ENCODE measurements at places on chromosomes 4 and X. TPM values are rescaled to one million over a fixed set of nuclear protein-coding genes. Genes with fewer than 3 reads are reported as not detected.

- no peaks in the 10 kb centered on the region for H3K4me1 ChIP-seq
- no peaks in the 10 kb centered on the region for H3K36me3 ChIP-seq
- DNase-seq: no peak
- no peak overlapping the region for H3K27ac ChIP-seq
- peaks cover 2% of the 10 kb centered on the region for H3K27me3 ChIP-seq
- no peak overlapping the region for H3K4me3 ChIP-seq
These were observed 82.2 kb downstream of the TENM3 start for GRCh38 chr4:182325397-182325796.

DNA sequence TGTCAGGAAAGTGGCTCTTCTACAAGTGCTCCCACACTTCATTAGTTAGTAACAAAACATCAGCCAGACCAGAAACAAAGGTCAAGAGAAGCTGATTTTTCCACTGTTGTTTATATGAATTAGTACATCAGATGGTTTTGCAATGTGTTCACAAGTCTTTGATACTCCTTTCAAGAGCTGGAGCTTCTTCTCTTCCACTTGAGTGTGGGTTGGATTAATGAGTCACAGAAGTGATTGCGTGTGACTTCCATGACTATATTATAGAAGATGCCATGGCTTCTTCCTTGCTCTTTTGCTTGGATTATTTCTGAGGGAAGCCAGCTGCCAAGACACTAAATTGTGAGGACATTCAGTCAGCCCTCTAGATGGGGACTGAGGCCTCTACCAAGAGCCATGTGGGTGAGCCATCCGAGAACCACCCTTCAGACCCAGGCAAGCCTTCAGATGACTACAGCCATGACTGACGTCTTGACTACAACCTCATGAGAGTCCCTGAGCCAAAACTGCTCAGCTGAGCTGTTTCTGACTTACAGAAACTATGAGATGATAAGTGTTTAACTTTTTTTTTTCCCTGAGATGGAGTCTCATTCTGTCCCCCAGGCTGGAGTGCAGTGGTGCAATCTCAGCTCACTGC, 18.1 kb downstream of the SOWAHB start:
- no peaks in the 10 kb centered on the region for H3K4me1 ChIP-seq
- H3K36me3 ChIP-seq: no peaks in the 10 kb centered on the region
- peaks cover 7% of the 10 kb centered on the region for H3K27me3 ChIP-seq
- no peak for DNase-seq
- no peak overlapping the region for H3K27ac ChIP-seq

The TRIM61 gene
- 1.2 TPM for total RNA-seq

DNA sequence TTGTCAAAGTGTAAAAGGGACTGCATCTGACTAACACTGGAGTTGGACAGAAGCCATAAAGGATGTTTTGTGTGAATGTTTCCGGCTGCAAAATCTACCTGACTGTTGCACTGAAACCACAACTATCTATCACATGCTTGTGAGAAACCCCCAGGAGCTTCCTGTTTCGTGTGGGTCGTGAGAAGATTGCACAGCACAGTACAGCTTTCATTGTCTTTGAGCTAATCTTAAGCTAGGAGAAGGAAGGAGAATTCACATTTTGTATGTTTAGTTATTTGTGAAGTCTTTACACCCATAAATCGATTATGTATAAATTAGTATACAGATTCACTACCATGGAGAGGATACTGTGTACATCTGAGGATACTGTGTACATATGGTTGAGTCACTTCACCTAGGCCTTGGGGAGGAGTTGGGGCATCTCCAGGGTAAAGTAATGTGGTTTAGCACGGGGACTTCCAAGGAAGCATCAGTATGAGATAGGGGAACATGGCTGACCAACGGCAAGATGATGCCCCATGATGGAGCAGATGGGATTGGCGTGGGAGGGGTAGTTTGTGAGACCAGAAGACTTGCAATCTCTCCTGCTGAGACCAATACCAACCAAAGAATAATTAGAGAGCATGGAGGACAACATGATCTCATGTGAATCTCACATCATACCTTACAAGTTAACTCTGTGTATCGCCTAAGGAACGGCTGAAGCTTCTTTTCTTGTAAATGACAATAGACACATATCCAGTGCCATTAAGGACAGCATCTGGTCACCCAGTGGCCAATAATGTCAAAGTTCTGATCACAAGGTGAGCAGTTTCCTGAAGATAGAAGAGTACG, 43.1 kb upstream of the FAM9C start:
- peak overlapping the region; percentile 100 for H3K27ac ChIP-seq
- peaks cover 95% of the 10 kb centered on the region for H3K4me1 ChIP-seq
- no peaks in the 10 kb centered on the region for H3K36me3 ChIP-seq
- H3K27me3 ChIP-seq: peaks cover 16% of the 10 kb centered on the region

The TRAM1L1 gene
- total RNA-seq: 0.19 TPM

DNA sequence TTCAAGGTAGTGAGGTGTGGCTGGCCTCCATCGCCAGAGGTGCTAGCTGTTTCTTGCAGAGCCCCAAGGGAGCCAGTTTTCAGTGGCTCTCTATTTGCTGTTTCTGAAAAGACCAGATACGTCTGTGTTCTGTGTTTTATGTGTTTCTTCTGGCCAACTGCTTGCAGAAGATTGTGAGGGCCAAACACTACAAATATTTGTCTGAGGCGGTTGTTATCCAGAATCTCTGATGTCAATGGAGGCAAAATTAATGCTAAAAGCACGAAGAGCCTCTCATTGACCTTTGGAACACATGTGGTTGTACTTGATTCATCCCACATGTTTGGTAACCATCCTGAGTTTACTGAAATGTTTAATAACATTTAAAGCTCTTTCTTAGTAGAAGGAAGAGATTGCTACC, 113.9 kb downstream of the CT47B1 start:
- no peak for DNase-seq
- no peak overlapping the region for H3K4me3 ChIP-seq
- H3K36me3 ChIP-seq: no peaks in the 10 kb centered on the region
- H3K27ac ChIP-seq: no peak overlapping the region
- no peaks in the 10 kb centered on the region for H3K4me1 ChIP-seq
- peaks cover 14% of the 10 kb centered on the region for H3K27me3 ChIP-seq

DNA sequence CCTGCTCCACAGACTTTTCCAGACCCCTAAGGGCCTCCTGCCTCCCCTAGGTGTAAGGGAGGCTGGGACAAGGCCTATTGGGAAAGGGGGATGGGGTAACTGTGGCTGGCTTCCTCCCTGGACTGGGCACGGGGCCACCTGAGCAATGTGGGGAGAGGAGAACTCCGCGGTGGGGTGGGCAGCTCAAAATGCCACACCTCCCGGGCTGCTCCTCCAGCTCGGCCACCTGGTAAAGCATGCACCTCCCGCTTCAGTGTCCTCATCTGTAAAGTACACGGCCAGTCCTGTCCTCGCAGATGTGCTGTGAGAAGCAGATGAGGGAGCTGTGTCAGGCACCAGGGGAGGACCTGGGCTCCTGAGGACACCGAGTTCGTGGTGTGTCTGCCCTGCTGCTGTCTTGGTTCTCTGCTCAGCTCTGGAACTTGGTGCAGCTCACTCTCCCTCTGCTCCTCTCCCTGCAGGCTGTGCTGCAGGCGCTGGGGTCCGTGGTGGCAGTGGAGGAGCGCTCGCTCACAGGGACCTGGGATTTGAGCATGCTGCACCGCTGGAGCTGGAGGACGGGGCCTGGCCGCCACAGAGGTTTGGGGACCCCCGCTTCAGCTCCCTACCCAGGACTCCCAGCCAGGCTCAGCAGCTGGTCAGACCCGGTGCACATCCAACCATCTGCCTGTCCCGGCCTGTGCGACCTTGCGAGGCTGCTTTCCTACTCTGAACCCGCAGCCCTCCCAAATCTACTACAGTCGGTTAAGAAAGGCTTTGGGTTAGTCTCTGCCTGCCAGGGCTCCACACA, 20.8 kb upstream of the MRFAP1 start:
- no peaks in the 10 kb centered on the region for H3K27me3 ChIP-seq
- no peaks in the 10 kb centered on the region for H3K4me1 ChIP-seq
- H3K4me3 ChIP-seq: no peak overlapping the region
- H3K36me3 ChIP-seq: peaks cover 12% of the 10 kb centered on the region
- no peak overlapping the region for H3K27ac ChIP-seq

- H3K4me3 ChIP-seq: no peak overlapping the region
- no peak overlapping the region for H3K27ac ChIP-seq
- peaks cover 7% of the 10 kb centered on the region for H3K27me3 ChIP-seq
- no peak for DNase-seq
- H3K36me3 ChIP-seq: no peaks in the 10 kb centered on the region
These were observed 204.4 kb downstream of the ZNF330 start for GRCh38 chr4:141425124-141425523.

The RHOXF2B gene
- not detected for total RNA-seq

The WDR17 gene
- total RNA-seq: 0.63 TPM

The SHROOM4 gene
- not detected for total RNA-seq

- no peak overlapping the region for H3K4me3 ChIP-seq
- H3K36me3 ChIP-seq: no peaks in the 10 kb centered on the region
- no peak overlapping the region for H3K27ac ChIP-seq
These were observed 55.6 kb upstream of the CCSER1 start for GRCh38 chr4:90071289-90072235.

DNA sequence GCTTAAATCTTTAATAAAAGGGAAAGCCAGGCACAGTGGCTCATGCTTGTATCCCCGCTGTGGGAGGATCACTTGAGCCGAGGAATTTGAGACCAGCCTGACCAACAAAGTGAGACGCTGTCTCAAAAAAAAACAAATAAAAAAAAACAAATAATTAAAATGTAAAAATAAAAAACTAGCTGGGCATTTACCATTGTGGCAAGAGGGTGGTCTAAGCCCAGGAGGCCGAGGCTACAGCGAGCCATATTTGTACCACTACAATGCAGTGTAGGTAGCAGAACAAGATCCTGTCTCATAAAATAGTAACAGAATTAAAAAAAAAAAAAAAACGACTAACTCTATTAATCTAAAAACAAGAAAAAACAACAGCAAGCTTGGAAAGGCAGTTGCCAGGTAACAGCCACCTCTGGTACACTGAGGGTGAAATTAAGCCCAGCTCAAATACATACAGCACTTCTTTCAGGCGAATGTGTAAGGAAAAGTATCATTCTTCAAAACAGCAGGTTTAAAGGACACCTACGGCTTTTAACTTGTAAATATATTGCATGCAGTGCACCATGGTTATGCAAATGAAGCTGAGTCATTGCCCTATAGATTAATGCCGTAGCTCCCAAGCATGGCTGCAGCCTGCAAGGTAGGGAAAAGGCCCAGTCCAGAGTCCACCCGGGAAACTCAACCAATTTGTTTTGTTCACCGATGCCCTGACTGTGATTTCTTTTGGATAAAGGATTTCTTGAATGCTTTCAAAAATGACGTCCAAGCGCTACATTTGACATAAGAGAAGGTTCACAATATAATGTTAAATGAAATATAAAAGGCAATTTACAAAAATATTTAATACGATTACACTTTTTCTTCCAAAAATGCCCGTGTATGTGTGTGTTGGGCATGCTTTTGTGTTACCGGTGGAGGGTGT, 14.5 kb upstream of the TXLNG start:
- H3K4me1 ChIP-seq: no peaks in the 10 kb centered on the region
- no peak overlapping the region for H3K27ac ChIP-seq
- H3K4me3 ChIP-seq: no peak overlapping the region
- no peaks in the 10 kb centered on the region for H3K36me3 ChIP-seq

DNA sequence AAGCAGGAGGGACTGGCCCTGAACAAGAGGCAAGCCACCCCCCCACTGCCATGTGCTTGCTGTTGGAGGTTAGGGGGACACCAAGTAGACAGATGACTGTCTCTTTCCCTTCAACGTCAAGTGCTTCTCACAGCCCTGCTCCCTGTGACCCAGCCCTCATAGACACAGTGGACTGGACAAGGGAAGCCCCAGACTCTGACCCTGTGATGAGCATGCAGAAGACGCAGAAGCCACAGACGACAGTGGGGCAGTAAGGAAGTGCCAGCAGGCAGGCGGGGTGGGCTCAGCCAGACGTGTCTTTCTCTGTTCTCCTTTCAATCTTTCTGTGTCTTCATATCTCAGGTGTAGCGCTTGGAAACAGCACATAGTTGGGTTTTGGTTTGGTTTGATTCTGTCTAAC, 2.4 kb upstream of the L1CAM start:
- peaks cover 47% of the 10 kb centered on the region for H3K27me3 ChIP-seq
- no peaks in the 10 kb centered on the region for H3K36me3 ChIP-seq
- peaks cover 4% of the 10 kb centered on the region for H3K4me1 ChIP-seq

The ARSJ gene
- not detected for total RNA-seq

- no peaks in the 10 kb centered on the region for H3K27me3 ChIP-seq
- no peak overlapping the region for H3K27ac ChIP-seq
- peaks cover 18% of the 10 kb centered on the region for H3K4me1 ChIP-seq
- peaks cover 11% of the 10 kb centered on the region for H3K36me3 ChIP-seq
- no peak for DNase-seq
These were observed 28.7 kb downstream of the RAB28 start for GRCh38 chr4:13455411-13455810.

DNA sequence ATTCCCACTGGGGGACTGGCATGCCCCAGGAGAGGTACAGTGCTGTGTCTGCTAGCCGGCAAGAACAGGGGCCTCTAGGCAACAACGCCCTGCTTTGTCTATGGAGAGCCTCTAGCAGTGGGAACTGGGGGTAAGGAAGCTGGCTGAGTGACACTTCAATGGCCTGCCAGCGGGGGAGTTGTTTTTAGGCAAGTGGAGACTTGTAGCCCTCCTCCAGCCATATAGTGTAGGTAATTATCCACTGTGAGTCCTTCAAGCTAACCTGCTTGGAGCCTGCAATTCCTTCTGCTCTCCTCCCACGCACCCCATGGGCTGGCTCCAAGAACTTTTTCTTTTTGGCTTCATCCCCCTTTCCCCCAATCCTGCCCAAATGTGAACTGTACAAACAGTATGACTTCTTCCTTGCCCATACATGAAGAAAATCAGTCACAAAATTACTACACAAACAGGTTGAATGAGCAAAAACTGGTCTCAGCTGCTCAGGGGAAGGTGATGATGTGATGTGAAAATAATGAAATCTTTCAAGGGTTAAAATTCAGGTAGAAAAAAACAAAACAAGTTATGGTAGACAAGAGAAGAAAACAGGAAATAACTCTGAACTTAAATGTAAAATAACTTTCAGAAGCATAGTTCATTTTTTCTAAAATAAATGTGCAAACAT, 33.1 kb downstream of the LEF1 start:
- H3K27ac ChIP-seq: peak overlapping the region; percentile 75
- no peak for DNase-seq
- peak overlapping the region; percentile 85 for H3K4me3 ChIP-seq
- H3K4me1 ChIP-seq: peaks cover 97% of the 10 kb centered on the region

The ZFX gene
- 78.6 TPM for total RNA-seq

GRCh38 chr4:104494822-104495559, at the start of gene CXXC4:
Gene CXXC4, minus strand, starts transcription at chr4:104494894. Its CDS starts 3,092 bp downstream, at chr4:104491802.
- H3K4me1 ChIP-seq: peaks cover 30% of the 10 kb centered on the region
- DNase-seq: peak; percentile 5

The GABRQ gene
- total RNA-seq: 0.14 TPM

Measured in activated T-cell treated with anti-CD3 and anti-CD28 coated beads, Interleukin-2, amount 50 U/mL, for 72 hours (primary cell).